ENCODE measurements at places on chromosomes 3 and 15.

- DNase-seq, result no peak
Observed at GRCh38 chr3:129461022-129461421, 21.0 kb downstream of the IFT122 start.

DNA sequence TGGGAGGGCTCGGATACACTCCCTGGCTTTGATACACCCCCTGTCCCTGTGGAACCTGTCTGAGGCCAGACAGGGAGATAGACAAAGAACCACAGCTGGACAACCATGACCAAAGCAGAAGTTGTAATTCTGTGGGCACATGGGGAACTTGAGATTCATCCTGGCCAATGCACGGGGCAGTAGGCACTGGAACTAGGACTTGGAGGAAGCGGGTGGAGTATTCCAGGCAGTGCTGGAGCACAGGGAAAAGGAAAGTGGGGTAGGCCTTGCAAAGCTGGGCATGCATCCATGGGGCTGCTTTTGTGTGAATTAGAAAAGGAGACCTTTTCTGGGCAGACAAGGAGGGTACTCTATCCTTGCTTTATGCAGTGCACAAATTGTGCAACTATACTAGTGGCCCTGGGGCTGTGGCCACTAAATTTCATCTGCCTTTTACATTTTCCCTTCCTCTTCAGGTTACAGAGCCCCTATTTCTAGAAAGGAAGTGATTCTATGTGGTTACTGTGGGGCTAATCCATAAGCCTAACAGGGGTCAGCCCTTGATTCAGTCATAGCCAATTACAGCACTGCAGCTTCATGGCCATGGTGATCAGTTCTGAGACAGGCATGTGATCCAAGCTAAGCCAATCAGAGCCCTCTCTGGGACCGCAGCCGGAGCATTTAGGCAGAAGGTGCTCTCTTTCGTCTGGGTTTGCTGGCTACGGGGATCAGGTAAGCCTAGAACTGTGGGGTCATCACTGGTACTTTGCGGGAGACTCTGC lies 21.0 kb downstream of the CRABP1 start:
- DNase-seq, result no peak

- no peak for DNase-seq
Observed at GRCh38 chr3:160106905-160107861, 118.0 kb upstream of the C3orf80 start.

- no peak for DNase-seq
Observed at GRCh38 chr3:119812491-119813058, 30.7 kb downstream of the NR1I2 start.

DNA sequence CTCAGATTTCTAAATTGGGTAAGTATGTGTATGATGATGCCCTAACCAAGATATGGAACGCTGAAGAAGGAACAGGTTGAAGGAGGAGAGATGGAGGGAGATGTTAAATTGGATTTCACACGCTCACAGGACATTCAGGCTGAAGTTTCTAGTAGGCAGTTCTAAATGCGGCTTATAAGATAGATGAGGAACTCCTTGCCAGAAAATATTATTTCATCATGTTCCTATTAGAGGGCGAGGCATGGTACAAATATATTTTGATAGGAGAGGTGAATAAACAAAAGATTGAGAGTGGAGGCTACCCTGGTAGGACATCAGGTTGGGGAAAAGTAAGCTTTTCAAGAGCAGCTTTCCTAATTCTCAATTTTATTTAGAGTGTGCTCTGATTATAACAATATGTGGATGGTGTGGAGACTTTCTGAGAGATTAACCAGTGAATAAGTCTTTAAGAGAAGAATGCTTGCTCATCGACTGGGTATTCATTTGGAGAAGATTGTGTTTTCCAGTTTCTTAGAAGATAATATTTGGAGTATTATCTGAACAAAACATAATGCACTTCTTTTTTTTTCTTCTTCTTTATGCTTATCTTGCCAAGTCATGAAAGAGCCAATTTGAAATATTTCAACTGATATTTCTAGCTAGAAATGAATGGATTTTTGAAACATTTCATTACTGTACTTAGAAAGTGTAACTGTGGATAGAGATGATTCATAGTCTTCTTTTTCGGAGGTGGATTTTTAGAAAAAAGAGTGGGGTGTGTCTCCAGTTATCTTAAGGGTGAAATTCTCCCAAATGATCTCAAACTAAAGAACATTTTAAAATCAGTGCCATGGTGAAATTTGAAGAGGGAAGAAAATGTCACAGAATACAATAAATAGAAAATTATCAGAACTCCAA lies 88.5 kb downstream of the B3GALNT1 start:
- DNase-seq, result no peak

All from natural killer cell (primary cell).